Esophagus squamous epithelium (tissue), 5 donors: ENCODE measurements at places on chromosomes 3 and 15. TPM values are rescaled to one million over a fixed set of nuclear protein-coding genes. Genes with fewer than 3 reads are reported as not detected.

DNA sequence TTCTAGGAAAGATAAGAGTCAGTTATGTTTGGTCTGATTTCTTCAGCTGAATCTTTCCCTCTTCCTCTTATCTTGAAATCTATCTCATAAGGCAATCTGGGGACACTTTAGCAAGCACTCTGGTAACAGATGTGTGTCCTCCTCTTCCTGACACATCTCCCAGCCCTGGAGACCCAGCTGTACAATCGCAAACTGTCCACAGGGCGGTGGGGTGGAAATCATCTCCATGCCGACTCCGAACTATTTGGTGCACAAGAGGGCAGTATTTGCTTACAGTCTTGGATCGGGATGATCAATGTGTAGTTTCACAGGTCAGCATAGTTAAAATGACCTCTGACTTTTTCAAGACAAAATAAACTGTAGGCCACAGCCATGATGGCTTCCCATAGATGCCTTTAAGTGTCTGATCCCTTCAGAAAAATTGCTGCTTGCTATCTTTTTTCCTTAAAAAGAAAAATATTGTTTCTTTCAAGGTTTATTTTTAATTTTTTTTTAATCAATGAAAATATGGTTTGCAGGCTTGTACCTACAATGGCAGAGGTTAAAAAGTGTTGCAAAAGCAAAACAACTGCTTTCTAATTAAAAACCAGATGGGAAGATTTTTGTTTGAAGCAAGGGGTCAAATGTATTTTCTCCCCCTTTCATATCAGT is 17.7 kb downstream of the EEFSEC start:
- H3K27ac ChIP-seq = no peak overlapping the region
- DNase-seq = no peak
- H3K36me3 ChIP-seq = no peaks in the 10 kb centered on the region
- H3K4me1 ChIP-seq = no peaks in the 10 kb centered on the region
- H3K4me3 ChIP-seq = no peak overlapping the region

DNA sequence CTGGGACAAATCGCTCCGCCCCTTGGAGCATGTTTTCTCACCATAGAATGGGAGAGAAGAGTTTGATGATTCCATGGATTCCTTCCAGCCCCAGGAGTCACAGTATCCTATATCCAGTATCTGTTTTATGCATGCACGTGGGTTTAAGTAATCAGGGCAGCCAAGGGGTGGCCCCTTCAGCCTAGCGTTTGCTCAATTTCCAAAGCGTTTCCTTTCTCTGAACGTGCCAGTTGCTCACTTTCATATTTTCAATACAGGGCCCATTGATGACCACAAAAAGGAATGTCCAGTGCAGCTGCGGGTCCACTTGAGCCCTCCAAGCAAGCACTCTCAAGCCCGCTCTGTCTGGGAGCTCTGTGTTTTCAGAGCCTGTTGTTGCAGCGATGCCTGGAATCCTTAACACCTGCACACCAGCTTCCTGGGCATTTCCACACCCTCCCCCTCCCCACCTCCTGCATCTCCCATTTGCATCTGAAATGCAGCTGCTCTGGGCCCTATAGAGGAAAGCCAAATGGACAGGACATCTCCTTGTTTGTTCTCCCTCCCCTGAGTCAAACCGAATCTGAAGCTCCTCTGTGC is 164.3 kb upstream of the LPP start:
- H3K36me3 ChIP-seq = no peaks in the 10 kb centered on the region
- no peaks in the 10 kb centered on the region for H3K27me3 ChIP-seq
- no peaks in the 10 kb centered on the region for H3K4me1 ChIP-seq
- H3K4me3 ChIP-seq = no peak overlapping the region

The SEMA3G gene
- total RNA-seq = 0.34 TPM

DNA sequence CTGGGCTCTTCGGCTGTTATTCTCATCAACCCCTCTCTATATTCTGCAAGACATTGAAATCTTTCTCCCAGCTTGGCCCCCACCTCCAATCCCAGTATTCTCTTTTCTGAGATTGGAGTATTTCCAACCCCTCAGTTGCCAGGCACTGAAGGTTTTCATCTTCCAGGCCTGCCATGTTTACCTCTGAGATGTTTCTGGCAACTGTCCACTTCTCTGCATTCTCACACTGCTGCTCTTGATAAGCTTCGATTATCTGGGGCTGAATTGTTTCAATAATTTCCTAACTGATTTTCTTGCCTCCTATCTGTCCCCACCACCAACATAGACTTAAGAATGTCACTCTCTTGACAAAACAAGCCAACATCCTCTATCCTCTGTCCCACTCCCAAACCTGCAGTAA is 1.4 kb upstream of the GPR156 start:
- no peaks in the 10 kb centered on the region for H3K36me3 ChIP-seq
- no peak overlapping the region for H3K4me3 ChIP-seq
- no peak for DNase-seq
- no peak overlapping the region for H3K27ac ChIP-seq
- no peaks in the 10 kb centered on the region for H3K4me1 ChIP-seq
- H3K27me3 ChIP-seq = peaks cover 33% of the 10 kb centered on the region

- no peaks in the 10 kb centered on the region for H3K36me3 ChIP-seq
- no peak for DNase-seq
- no peak overlapping the region for H3K27ac ChIP-seq
- H3K4me1 ChIP-seq = no peaks in the 10 kb centered on the region
- no peaks in the 10 kb centered on the region for H3K27me3 ChIP-seq
Measured at GRCh38 chr15:46266661-46267060, 631.8 kb downstream of the SQOR start.

GRCh38 chr3:37905346-37905745 is 43.7 kb downstream of the CTDSPL start:
- no peak overlapping the region for H3K27ac ChIP-seq
- no peak overlapping the region for H3K4me3 ChIP-seq
- DNase-seq = no peak
- no peaks in the 10 kb centered on the region for H3K36me3 ChIP-seq

The C3orf70 gene
- total RNA-seq = 1.9 TPM
